ENCODE measurements at places on chromosomes 3 and 15.
A peak's percentile ranks its signal among the peaks of the same experiment; 100 is the strongest.

DNA sequence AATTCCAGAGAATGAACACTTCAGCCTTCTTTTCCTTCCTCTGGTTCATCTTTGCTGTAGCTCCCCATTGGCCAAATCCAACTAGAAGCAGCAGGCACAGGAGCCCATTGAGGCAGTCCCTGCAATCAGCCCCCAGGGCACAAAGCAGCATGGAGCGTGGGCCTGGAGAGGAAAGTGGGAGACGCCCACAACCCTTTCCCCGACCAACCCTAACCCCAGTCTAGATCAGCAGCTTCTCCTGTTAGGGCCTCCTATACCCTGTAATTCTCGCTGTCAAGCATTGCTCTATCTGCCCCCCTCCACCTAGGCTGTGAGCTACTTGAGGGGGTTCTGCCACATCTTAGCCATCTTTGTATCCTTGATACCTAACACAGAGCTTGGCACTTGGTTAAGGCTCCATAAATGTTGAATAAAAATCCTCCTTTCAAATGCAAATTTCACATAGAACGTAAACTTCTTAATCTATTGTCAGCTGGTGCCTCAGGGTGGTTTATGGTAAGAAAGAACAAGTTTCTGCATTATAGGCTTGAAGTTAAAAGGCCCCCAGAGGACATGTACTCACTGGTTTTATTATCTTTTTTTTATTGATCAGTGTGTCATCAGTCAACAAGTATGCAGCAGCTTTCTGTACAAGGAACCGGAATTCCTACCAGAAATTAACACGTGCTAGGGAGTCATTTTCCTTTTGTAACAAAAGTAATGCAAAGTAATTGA, 97.9 kb upstream of the PFN2 start:
- no peak for DNase-seq

- DNase-seq = no peak
Measured at GRCh38 chr3:161336661-161337060, 34.7 kb downstream of the SPTSSB start.

DNA sequence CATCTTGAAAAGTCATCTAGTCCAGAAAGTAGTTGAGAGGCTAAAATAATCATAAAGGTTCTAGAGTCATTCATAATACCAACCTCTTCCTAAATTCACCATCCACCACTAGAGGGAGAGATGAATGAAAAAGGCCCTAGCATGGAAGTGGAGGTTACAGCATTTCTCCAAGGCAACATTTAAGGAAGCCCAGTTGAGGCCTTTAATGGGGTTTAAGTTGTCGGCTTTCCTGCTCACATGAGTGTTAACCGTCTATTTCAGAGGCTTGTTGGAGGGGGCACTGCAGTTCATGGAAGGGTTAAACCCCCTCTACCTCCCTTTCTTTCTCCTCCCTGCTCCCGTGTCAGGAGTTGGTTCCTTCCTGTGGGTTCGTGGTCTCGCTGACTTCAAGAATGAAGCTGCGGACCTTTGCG, 3.8 kb upstream of the SLCO3A1 start:
- DNase-seq = no peak

DNA sequence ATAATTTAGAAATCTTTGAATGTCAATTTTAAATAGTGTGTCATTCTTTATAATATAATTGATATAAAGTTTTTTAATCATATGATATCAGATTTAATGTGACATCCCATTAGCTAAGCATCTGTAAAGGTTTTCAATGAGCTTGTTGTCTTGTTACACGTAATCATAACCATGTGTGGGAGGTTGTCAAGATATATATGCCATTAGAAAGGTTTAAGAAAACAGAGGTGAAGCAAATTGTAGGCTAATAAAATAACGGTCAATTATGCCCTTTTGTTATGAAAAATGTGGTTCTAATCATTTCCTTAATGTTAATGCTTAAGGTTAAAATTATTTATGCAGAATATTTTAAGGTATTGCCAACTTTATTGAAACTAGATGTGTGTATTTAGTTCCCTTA, 56.3 kb downstream of the RSRC1 start:
- DNase-seq = no peak

- DNase-seq = no peak
Measured at GRCh38 chr15:58962662-58963565, 24.5 kb upstream of the RNF111 start.

DNA sequence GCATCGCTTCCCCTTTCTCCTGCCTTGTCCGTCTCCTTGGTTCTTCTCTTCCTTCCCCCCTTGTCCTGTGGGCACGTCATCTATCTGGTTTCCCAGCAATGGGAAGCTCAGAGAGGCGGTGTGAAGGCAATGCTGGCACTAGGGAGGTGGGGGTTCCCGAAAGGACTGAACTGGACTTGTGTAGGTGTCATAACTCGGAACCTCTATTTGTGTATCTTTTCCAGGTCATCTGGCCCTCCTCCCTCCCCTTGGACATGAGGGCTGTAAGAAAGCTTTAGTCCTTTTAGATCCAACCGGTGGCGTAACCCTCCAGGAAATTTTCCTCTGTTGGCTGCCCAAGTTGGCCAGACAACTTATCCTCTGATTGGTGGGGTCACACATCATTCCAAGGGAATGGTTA, 231.5 kb upstream of the TLE3 start:
- DNase-seq = no peak

DNA sequence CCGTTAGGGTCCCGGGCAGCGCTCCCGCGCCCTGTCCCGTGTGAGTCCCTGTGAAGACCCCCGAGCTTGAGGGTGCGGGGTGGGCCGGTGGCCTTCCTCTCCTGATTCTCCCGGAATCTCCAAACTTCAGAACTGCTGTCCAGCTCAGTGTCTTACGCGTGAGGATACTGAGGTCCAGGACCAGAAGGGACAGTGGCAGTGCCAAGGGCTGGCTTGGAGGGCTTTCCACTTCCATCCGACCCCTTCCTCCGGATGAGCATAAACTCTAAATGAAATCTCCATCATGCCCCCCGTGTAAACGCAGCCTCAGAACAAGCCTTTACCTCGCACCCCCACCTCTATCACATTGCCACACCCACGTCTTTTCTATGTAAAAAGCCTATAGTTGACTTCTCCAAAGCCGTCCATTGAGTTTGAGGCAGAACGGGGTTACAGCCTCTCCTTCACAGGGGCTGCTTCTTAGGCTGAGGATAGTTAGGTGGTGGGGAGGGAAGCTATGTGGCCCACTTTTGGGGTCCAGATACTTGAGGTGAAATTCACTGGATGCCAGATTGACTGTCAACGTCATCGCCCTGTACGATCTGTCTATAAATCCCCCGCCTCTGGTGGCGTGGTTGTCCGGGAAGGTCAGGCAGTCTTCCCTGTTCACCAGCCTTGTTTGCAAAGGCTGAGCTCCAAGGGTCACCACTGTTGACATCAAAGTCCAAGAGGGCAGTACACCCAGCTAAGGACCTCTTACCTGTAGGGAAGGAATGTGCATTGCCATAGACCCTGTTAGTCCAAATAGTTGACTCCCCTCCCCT, 1.1 kb downstream of the EDEM1 start:
- DNase-seq = no peak

DNA sequence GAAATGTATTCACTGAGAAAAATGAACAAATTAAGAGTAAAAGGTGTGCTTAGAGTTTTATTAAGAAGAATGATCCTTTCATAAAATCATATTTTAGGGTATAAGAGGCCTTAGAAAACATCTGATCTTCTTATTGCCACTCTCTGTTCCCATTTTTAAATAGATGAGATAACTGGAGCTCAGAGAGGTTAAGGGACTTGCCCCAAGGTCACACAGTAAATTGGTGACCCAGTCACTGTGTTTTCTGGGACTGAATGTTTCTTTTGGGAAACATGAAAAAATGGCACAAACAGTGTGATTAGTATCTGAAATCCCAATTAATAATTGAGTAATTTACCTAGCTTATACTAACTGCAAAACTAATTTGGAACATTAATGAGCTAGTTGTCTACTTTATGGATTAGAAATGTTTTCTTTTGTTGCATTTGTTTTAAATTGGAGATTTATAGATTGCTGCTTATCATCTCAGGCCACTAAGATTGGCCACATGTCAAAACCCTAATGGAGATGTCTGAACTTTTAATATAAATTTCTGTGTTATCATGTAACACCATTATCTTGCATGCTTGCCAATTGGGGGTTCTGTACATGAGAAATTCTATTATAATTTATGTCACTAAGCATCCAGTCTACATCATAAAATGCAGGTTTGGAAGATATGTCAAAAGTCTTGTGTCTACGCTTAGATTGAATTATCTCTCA, 64.9 kb downstream of the CMSS1 start:
- no peak for DNase-seq

GRCh38 chr3:106401666-106402490, 533.1 kb upstream of the CBLB start:
- DNase-seq = no peak

DNA sequence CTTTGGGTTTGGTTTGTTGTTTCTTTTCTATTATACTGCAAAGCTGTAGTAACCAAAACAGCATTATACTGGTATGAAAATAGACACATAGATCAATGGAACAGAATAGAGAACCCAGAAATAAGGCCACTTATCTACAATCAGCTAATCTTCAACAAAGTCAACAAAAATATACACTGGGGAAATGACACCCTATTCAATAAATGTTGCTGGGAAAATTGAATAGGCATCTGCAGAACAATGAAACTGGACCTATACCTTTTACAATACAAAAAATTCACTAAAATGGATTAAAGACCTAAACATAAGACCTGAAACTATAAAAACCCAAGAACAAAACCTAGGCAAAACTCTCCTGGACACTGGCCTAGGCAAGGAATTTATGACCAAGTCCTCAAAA, 52.9 kb downstream of the TLNRD1 start:
- DNase-seq = no peak

GRCh38 chr15:48802867-48803266, 8.0 kb downstream of the CEP152 start:
- DNase-seq = no peak

GRCh38 chr15:38307861-38308641, 55.4 kb downstream of the SPRED1 start:
- no peak for DNase-seq

DNA sequence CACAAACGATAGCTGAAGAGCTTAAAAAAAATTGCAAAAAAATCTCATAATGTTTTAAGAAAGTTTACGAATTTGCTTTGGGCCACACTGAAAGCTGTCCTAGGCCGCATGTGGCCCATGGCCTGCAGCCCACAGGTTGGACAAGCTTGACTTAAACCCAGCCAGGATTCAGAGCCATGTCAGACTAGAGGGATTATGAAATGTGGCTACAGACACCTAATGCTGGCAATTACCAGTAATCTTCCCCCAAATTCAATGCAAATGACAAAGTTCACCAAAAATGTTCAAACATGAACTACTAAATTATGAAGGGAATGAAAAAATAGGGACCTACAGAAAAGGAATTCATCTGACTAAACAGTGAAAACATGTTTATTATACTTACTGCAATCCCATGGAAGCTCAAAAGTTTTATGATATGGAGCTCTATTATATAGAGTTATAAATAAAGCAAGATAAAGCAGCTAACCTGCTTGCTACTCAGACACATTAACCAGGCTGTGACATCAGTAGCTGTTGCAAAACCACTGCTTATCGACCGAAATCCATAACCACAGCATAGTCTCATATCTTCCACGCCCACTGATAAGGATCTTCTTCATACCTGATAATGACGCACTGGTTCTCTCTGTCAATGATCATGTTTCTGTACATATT, 49.2 kb downstream of the LDHAL6B start:
- DNase-seq = peak; percentile 14

GRCh38 chr3:82311901-82312300, 550.5 kb upstream of the GBE1 start:
- DNase-seq = no peak

DNA sequence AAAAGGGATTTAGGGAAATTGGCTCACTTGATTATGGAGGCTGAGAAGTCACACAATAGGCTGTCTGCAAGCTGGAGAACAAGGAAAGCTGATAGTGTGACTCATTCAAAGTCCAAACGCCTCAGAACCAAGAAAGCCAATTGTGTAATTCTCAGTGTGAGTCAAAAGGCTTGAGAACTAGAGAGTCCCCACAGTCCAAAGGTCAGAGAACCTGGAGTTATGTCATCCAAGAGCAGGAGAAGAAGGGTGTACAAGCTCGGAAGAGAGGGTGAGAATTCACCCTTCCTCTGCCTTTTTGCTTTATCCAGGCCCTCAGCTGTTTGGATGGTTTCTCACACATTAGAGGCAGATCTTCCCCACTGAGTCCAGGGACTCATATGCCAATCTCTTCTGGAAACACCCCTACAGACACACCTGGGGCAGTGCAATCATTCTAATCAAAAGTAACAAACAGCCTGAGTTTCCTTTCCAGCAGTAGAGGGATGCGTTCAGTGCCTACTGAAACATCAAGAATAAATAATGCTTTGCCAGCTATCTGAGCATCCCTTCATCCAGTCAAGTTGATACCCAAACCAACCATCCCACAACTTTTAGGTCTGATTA, 271.5 kb downstream of the SATB1 start:
- DNase-seq = no peak

DNA sequence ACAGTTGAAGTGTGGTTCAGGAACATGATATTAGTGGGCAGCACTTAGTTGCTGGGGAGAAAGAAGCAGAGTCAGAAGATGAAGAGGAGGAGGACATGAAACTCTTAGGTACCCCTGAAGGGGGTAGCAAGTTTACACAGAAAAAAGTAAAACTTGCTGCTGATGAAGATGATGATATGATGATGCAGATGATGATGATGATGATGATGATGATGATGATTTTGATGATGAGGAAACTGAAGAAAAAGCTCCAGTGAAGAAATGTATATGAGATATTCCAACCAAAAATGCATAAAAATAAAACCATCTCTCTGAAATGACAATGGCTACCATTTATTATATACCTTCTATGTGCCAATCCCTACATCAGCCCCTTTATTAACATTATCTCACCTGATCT, 39.9 kb upstream of the SOX14 start:
- DNase-seq = no peak

- DNase-seq = no peak
Measured at GRCh38 chr15:53360881-53361280, 398.6 kb downstream of the WDR72 start.

DNA sequence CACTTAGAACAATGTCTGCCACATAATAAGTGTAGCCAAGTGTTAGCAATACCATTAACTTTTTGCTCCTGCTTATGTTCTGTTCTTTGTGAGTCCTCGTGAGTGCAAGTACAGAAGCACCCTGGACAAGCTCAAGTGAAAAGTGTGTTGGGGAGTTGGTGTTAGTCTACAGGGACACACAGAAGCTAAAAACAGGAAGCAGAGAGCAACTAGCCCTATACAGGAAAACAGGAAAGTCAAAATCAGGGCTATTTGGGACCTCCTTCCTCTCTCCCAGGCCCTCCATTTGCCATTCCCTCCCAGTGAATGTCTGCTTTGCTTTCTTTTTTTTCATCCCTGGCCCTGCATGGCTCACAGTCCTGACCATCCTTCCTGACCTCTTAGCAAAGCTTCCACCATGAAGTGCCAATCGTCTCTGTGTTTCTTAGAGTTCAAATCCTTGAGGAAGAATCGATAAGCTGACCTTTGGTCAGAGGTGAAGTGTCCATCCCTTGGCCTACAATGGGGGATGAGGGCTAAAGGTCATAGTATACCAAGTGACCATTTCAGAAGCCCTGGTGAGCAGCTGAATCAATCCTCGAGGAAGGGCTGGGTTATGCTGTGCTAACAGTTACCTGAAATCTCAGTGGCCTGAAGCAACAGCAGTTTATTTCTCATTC, 328.2 kb downstream of the SHQ1 start:
- DNase-seq = no peak

GRCh38 chr3:109784852-109785631, 447.7 kb upstream of the DPPA4 start:
- DNase-seq = no peak

All from stimulated activated CD4-positive, alpha-beta T cell treated with anti-CD3 and anti-CD28 coated beads, Interleukin-15, amount 100 ng/mL, for 48 hours (primary cell).